ENCODE measurements at places on chromosomes 4 and X.

- no peak for DNase-seq
Measured at GRCh38 chr4:4637710-4638109, 95.9 kb upstream of the STX18 start.

DNA sequence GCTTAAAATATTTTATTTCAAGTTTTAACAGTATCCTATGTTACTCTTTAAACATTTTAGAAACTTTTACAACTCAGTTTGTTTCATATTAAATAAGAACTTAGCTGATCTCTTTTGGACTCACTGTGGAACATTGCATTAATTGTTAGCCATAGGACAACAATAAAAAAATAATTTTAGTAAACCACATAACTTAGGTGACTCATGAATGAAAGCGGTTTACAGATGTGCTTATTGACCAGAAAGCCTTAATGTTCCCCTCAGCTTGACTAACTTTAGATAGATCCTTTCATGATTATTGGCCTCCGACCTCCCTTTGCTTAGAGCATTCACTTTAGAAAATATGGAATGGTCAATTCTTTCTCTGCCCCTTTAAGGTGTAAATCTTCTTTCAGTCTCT, 783.5 kb upstream of the MAGEB2 start:
- no peak for DNase-seq

GRCh38 chr4:155530290-155530689, 136.4 kb upstream of the GUCY1A1 start:
- DNase-seq, result no peak

DNA sequence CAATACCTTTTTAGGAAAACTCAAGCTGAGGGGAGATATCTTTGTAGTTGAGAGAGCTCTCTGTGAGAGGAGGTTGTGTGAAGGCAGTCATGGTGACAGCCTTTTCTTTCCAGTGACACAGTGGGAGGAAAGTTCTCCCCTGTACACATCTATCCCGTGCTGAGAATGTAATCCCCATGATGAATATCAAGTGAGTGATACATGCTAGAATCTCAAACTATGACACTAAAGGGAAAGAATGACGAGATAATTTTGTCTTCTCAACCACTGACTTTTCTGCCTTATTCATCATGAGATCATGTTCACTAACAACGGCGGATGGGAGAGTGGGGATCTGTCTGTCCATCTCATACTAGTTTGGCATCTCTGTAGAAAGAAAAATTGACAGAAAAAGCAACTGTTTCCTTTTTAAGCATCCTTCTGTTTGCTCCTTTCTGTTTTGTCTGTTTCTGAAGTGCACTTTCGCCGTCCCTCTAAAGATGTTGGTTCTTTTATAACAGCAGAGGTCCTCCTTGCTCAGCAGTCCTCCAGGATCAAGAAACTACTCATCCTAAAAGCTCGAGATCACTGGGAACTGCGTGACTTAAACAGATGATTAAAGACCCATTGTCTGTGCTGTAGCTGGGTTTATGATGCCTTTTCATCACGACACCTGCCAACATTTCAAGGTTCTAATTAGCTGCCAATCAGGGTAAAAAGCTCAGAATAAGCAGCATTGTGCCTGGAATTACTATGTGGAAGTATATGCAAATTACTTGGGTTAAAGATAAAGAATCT, 137.6 kb downstream of the DCK start:
- DNase-seq, result peak; percentile 32

Data from fibroblast of skin of left biceps (primary cell).